ENCODE measurements at places on chromosomes 7 and 10.
A peak's percentile ranks its signal among the peaks of the same experiment; 100 is the strongest.

- DNase-seq = no peak
These were observed 50.9 kb upstream of the LEP start for GRCh38 chr7:128190051-128190647.

GRCh38 chr7:3336042-3336665 lies 35.1 kb downstream of the SDK1 start:
- DNase-seq = no peak

- DNase-seq = no peak
These were observed 198.1 kb upstream of the NFE2L3 start for GRCh38 chr7:25953859-25954258.

GRCh38 chr10:28375399-28376354 lies 72.8 kb upstream of the MPP7 start:
- no peak for DNase-seq

GRCh38 chr10:70272925-70273316 lies 10.9 kb downstream of the NPFFR1 start:
- DNase-seq = peak; percentile 37

DNA sequence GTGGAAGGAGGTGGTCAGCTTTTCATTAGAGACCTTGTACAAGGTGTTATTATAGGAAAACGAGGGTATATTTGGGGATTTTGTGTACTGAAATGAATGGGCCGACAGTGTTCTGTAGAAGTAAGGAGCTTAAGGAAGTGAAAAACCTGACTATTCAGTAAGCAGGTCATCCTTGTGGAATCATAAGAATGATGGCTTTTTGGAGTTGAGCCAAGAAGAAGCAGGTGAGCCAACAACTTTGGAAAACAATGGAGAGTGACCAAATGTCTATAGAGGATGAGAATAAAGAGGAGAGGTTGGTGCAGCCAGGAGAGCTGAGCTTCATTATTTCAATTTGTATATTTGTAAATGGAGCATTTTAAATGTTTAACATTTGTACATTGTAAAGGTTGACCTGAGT lies 595.7 kb downstream of the CCSER2 start:
- DNase-seq = no peak

DNA sequence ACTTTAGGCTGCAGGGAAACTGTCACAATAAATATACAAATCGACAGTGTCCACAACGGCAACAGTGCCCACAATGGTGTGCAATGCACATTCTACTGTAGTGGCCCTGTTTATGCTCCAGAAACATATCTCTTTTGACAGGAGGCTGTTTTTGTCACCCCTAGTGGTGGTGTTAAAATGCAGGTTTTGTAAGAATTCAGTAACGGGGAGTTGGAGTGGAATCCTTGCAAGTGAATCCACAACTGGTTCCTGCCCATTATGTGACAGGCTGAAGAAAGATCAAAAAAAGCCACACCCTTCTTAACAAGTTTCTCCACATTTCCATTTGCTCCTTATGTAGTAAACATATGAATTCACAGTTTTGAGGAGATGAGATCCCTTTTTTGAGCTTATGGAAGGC lies 58.5 kb downstream of the BEND7 start:
- no peak for DNase-seq

- no peak for DNase-seq
These were observed 26.6 kb upstream of the LMTK2 start for GRCh38 chr7:98079891-98080648.

DNA sequence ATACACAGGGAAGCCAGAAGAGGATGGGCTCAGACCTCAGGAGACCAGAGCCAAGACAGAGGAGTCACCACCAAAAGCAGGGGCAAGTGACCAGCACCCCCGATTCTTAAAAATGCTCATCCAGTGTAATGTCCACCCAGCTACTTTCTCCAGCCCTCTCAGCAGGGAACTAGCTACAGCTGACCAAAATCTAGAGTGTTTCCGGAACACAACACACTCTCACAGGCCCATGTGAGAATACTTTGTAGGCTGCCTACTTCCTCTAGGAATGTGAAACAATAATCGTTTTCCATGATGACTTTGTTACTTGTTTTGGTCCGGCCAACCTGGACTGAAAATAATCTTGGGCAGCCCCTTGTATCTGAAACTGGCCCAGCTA lies 14.5 kb downstream of the PSAP start:
- DNase-seq = no peak

DNA sequence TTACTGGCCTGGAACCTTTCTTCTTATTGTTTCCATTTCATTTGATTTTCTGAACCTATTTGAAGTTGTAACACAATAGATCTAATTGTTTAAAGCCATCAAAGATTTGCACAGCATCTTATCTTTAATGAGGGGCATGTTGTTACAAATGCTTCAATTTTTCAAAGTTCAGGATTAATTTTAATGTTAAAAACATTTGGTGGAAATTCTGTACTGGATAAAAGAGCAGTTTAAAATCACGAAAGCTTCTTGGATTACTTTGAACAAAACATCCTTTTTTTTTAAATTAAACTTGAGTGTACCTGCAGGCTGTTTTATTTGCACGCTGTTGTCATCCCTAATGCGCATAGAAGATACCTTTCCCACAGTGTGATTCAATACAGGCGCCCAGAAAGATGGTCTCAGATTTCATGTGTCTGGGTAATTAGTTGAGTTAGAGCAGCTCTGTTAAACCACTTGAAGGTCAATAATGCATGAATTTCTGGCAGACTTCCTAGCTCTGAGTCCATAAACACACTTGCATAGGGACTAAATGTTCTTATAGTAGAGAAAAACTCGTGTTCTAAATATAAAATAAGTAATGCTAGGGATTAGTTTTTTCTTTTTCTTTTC lies 29.3 kb upstream of the DDX50 start:
- DNase-seq = no peak

- DNase-seq = no peak
These were observed 7.0 kb downstream of the ZNF316 start for GRCh38 chr7:6643915-6644625.

Measured in activated T-cell treated with anti-CD3 and anti-CD28 coated beads, Interleukin-2, amount 50 U/mL, for 48 hours (primary cell).